HEK293T (cell line): ENCODE measurements at places on chromosomes 6 and 20.

DNA sequence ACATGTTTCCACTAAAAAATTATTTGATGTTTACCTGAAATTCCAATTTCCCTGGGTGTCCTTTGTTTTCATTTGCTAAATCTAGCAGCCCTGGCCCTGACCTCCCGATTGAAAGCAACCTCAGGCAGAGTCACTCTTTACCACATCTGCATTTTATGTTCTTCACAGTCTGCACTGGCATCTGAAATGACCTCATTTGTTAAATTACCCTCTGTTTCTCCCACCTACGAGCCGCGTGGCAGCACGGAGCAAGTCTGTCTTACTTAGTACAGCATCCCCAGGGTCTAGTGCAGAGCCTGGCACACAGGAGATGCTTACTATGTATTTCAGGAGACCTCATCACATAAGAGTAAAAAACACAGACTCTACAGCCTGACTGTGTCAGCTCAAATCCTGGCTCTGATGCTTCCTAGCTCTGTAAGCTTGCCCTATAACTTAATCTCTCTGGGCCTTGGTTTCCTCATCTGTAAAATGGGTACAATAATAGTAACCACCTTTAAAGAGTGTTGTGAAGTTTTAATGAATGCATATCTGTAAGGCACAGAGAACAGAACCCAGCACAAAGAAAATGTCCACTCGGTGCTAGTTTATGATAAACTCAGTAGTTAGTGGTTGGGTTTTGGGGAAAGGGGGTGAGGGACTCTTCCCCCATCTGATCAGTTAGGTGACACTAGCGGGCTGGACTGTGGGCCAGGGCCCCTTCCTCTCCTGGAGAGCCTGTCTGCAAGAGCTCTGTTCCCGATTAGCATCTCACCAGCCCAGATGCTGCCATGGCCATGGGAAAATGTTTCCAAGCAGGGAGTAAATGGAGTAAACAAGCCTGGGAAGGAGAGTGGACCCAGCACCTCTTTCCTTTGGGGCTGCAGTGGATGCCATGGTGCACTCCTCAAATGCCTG lies 88.2 kb downstream of the PREX1 start:
- no peak for DNase-seq

DNA sequence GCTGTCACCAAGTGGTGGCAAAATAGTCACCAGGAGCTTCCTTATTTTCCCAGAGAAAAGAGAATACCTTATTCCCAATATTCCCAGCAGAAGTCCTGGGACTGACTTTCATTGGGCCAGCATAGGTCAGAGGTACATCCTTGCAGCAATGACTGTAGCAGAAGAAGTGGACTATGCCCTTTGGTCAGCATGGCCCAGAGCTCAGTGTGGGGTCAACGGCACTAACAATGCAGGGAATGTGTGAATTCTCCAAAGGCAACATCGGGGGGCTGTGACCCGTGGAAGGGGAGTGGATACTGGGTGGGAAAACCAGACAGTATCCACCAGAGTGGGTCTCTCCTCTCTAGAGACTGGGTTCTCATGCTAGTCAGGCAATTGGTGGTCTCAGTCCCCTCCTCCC lies 15.6 kb upstream of the LBP start:
- no peak for DNase-seq

GRCh38 chr6:157316871-157317814 lies 6.2 kb downstream of the TMEM242 start:
- no peak for DNase-seq

GRCh38 chr20:29790510-29790909 lies 1467.0 kb upstream of the DEFB115 start:
- DNase-seq = no peak

DNA sequence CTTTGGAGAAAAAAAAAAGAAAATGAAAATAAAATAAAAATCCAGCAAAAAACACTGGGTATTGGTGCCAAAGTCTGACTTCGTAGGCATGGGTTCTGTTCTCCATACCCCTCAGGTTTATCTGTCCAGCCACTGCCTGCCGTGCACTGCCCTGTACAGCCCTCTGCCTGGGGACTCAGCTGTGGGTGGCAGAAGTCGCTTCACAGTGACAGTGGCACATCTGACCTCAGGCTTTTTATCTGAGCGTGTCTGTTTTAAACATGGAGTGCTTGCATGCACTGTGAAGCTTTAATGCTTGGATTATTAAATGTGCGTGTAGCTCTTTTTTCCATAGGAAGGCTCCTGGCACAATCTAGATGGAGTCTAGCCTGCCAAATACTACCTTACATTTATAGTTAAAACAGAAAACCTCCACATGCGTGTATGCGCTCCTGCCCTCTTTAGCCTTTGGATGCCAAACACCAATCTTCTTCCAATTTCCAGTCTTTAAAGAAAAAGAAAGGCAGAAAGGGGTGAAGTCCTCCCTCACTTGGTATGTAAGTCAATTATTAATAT lies 375.5 kb downstream of the UTRN start:
- no peak for DNase-seq

DNA sequence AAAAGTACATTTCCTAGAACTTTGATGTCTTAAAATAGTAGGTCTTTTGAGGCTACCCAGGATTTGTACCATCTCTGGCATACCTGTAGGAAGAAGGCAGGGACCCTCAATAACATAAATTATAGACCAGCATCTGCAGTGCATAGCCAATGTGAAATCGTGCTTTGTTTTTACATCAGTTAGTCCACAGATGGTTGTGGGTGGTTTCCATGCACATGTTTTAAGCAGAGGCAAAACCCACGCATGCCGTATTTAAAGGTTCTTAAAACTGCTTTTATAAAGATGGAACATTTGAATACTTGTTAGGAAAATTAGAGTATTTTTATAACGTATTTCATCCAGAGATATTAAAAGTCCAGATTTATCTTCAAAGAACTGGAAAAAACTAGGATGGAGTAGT lies 66.3 kb downstream of the SH3BGRL2 start:
- no peak for DNase-seq

DNA sequence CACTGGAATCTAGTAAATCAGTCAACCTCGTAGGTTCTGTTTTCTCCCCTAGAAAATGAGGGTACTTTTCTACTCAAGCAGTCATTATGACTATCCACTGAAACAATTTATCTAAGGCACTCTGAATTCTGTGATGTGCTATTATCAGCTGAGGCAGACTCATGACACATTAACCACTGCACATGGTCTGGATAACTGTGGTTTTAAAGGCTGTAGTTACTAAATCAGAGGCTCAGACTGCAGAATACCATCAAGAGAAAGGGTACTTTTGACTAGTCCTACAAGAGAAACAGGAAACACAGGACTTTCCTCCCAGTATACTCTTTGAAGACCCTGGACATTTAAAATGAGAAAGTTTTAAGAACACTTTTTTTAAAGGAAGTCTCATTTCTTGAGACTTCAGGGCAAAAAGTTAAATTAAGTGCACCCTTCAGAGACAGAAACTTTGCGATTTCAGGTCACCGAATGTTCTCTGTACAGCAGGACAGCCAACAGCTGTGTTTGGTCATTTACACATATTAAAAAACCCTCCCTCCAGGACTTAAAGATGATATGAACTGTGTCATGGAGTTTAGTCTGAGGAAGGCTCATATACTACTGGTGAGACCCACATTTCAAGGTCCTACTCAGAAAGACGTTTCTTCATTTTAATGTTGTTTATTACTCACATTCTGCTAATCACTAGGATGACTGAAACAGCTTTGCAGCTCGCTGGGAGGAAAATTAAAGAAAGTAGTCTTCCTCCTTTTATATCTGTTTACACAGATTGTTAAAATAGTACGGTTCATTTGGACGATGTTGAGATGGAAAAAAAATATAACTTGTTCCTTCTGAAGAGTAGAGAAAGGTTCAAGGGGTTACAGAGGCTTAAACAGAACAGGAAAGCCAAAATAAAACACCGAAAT lies 19.9 kb downstream of the ATXN1 start:
- no peak for DNase-seq

GRCh38 chr20:37378785-37379598 lies 33.1 kb downstream of the SRC start:
- no peak for DNase-seq

DNA sequence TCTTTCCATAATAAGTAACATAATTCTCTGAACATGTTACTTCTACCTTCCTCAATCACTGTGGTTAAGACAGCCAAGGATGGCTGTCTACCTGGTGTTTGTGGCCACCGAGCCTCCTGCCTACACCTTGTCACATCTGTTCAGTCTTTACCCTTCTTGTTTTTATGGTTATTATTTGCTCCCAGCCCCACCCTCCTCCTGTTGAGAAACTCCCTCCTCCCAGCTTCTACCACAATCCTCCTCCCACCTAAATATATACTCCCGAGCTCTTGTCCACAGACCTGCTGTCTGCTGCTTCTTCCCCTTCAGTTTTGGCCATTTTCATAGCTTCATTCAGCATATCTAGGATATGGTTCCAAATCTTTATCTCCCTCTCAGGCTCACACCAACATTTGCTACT lies 35.7 kb upstream of the GABRR1 start:
- no peak for DNase-seq

DNA sequence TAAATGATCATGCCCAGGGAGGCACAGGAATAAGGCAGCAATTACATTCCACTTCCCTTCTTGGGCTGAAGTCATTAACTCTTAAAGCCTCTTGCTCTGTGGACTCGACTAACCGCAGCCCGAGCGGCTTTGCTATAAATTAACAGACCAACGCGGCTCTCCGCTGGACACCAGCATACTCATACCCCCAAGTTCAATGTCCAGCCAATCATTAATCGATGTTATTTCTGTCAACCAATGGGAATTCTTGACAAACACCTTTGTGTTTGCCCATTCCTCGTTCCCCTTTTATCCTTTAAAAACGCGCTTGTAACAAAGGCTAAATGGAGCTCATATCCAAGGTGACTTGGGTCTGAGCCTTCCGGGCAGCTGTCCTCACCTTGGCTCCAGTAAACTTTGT lies 183.1 kb upstream of the RALGAPA2 start:
- DNase-seq = no peak

GRCh38 chr6:41027241-41027640 lies 11.8 kb downstream of the UNC5CL start:
- DNase-seq = no peak

- no peak for DNase-seq
These were observed 26.8 kb downstream of the TGM2 start for GRCh38 chr20:38138086-38138778.
